CD4-positive, alpha-beta T cell treated with Interleukin-12 subunit alpha and Interleukin-12 subunit beta, for 1 hour (primary cell): ENCODE measurements at places on chromosomes 1 and 21.

- no peak for DNase-seq
Measured at GRCh38 chr1:173432331-173432730, 44.8 kb upstream of the PRDX6 start.

- DNase-seq, result no peak
Measured at GRCh38 chr1:155873860-155874259, 14.5 kb downstream of the SYT11 start.

- no peak for DNase-seq
Measured at GRCh38 chr1:3222042-3222692, 153.2 kb downstream of the PRDM16 start.

DNA sequence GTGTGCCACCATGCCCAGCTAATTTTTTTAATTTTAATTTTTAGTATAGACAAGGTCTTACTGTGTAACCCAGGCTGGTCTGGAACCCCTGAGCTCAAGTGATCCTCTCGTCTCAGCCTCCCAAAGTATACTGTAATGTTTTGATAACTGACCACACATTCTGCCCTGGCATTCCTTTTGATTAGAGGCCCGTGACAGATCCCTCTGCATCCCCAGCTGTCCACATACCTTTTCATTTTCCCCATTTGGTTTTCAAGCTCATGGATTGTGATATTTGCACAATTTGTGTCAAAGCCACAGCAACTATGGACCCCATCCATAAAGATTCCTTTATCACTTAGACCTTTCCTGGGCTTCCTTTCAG, 116.8 kb upstream of the ATP1A1 start:
- no peak for DNase-seq

- no peak for DNase-seq
Measured at GRCh38 chr1:19495000-19495656, 9.8 kb upstream of the CAPZB start.

DNA sequence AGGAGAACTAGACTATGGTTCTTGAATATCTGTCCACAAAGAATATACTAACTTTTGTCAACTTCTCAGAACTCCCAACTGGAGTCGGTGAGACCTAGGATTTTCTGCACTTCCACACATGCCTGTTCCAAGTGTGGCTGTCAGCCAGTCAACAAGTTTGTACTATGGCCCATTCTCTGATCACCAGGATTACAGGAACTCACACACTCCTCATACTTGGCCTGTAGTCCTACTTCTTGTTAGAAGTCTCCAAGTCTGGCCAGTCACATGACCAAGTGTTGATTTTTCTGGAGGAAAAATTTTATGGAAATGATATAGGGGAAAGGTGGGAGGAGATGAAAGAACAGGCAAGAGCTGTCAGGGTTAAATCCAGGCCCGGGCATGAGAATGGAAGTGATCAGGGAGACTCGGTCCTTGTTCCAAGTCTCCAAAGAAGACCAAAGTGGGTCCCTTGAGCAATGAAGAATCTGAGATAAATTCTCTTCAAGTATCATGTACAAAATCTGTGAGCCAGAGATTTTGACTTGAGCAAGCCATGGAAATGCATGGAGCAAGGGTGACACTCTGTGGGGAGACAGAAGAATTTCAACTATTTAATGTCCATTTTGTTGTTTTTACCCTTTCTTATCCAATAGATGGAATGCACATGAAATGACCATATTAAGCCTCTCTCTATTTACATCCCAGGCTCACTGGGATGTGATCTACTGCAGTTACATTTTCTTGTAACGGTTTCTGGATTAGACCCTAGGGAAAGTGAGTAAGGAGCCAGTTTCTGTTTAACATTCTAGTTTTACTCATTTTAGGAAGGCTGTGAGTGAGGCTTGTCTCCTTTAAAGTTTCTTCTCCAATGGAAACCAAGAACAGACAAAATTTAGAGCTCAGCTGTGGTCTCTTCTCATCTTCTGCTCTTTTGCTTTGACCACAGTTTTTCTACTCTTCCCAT, 320.9 kb downstream of the ASTN1 start:
- DNase-seq, result no peak

DNA sequence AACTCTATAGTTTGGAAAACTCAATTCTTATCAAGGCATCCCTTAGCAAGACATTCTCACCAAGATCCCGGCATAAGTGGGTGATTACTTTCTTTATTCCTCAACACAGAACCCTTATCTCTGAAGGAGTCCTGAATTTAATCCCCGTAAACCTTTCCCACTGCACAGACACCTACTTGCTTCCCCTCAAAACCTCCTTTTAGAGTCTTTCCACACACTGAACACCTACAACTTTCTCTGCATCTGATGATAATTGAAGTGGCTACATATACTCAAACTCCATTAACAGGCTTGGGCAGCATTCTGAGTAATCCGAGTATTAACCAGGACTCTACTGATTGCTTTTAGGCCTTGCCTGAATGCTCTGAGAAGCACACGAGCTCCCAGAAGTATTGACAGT, 23.5 kb downstream of the PALMD start:
- DNase-seq, result no peak

GRCh38 chr1:165900576-165901380, 73.4 kb downstream of the UCK2 start:
- no peak for DNase-seq

DNA sequence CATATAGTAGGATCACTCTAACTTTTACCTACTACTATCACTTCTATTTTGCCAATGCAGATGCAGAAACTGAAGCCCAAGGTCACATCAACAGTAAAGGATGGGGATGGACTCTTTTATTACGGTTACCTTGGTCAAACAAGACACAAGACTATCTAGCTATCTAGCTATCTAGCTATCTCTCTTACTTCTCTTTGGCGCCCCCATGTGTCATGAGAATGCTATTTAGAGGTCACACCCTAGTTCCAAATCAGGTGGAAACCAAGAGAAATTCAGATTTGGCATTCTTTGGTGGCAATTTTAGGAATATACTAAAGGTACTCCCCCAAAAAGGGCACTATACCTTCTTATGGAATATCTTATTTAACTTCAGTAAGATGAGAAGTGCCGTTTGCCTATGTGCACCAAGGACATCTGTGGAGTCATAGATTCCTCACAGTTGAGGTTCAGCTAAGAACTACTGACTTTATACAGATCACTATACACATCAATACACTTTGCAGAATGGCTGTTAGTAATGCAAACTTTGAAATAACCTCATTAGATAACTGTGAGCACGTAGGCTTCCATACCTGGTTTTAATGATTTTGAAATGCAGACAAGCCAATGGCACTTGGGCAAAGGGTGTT, 6.7 kb downstream of the ZNF648 start:
- peak; percentile 58 for DNase-seq

DNA sequence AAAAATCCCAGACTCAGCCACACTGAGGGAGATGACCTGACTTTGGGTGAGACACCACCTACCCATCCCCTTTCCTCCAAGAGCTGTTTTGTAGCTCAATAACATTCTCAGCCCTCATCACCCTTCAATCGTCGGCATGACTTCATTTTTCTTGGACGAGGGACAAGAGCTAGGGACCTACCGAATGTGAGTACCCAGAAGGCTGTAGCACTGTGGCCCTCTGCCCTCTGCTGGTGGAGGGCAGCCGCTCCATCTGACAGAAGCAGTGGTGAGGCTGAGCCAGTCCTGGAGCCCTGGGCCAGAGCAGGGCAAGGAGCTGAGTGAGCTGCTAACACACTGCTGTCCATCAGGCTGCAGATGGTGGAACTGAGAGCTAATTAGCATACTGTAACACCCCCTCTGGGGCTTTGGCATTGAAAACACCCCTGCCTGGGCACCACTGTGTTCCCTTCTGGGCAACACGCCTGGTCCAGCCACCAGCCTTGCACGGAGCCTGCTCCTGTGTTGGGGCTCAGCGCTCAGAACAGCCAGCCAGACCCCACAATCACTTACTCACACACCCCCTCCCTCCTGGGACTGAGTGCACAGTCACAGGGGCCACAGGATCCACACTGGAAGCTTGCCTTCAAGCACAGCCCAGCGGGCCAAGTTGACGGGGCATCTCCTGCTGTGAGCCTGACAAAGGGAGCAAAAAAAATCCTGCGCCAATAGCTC, 18.3 kb upstream of the ALPL start:
- peak; percentile 13 for DNase-seq

DNA sequence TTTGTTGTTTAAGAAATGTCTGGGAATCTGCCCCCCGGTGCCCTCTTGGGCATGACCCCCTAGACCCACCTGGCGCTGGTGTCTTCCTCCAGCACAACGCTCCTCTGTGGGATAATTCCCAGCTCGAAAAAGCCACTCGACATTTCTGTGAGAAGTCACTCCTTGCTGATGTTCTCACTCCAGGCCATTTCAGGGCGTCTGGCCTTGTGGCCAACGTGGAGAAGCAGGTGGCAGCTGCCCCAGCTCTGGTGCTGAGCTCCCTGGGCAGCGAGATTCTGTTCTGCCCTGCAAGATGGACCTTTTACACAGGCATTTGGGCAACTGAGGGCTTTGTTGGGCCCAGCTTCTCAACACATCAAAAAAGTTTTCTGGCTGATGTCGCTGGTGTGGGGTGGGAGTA, 147.7 kb upstream of the WNT4 start:
- no peak for DNase-seq

GRCh38 chr1:200306944-200307754, 102.7 kb downstream of the ZNF281 start:
- DNase-seq, result peak; percentile 47

DNA sequence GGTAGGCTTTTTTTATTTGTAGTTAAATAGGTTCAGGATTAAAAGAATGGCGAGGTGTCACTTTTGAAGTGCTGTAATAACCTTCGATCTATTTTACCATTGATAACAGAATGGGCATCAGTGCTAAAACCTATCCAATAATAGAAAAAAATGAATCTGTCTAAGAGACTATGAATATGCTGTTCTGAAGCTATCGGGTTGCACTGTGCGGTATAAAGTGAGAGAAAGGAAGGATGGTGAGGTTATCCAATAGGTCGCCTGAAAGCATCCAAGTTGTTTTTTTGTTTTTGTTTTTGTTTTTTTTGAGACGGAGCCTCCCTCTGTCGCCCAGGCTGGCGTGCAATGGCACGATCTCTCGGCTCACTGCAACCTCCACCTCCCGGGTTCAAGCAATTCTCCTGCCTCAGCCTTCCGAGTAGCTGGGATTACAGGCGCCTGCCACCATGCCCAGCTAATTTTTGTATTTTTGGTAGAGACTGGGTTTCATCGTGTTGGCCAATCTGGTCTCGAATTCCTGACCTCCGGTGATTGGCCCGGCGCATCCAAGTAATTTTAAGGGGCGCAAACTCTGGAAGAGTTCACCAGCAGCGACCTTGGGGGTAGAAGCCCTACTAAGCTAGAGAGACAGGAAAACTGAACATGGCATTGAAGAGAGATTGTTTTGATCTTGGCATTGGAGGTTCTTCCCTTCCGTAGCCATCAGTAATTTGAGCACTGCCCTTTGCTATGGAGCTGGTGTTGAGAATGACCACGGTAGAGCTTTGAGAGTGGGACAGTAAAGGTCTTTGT, 8.7 kb upstream of the MDM4 start:
- peak; percentile 47 for DNase-seq

GRCh38 chr1:118825619-118826018, 162.5 kb downstream of the TBX15 start:
- no peak for DNase-seq

GRCh38 chr1:63691701-63692425, 82.0 kb upstream of the ROR1 start:
- DNase-seq, result peak; percentile 32

GRCh38 chr1:110520827-110521226, 1.9 kb upstream of the KCNA10 start:
- DNase-seq, result no peak

GRCh38 chr1:27598902-27599528, 4.9 kb downstream of the AHDC1 start:
- DNase-seq, result no peak

- no peak for DNase-seq
Measured at GRCh38 chr1:51946300-51946699, 44.2 kb downstream of the RAB3B start.

DNA sequence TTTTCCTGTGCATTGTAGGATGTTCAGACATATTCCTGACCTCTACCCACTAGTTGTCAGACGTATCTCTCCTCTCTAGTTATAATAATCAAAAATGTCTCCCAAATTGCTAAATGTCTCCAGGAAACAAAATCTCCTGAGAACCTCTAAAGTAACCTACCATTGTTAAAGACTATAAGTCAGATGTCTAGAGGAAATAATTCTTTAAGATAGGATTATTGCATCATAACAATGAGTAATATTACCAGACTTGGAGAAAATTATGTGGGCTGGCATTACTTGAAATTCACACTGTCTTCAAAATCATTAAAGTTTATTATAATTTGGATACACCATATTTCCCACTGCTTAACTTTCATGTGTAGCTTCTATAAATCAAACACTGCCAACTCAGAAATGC, 643.0 kb upstream of the ADGRL2 start:
- DNase-seq, result no peak

- DNase-seq, result no peak
Measured at GRCh38 chr1:11651017-11651416, 3.2 kb downstream of the FBXO2 start.

GRCh38 chr1:11753555-11754208, 8.3 kb upstream of the C1orf167 start:
- no peak for DNase-seq

- DNase-seq, result no peak
Measured at GRCh38 chr1:167669209-167670124, 39.4 kb downstream of the RCSD1 start.

DNA sequence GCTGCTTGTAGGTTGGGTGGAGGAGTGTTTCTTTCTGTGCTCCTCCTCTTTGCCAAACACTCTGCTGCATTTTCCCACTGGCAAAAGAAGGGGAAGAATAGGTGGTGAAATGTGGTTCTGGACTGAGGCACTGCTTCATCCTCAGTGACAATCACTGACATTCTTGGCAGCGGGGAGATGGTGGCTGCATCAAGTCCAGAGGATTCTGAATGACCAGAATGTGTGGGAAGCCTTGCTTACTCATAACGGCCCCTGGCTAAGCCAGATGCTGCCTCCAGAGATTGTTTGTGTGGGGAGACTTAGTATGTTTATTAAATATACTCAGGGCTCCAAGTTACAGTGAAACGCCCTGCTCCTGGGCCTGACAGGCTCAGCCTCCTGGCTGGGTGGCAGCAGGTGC, 160.3 kb downstream of the CACNA1E start:
- DNase-seq, result no peak
